ENCODE measurements at places on chromosomes 5 and 9. TPM values are rescaled to one million over a fixed set of nuclear protein-coding genes. Genes with fewer than 3 reads are reported as not detected.

The MLANA gene
- not detected for total RNA-seq

The UGT3A2 gene
- not detected for total RNA-seq

The DIPK1B gene
- 238 TPM for total RNA-seq

The IFNA2 gene
- total RNA-seq: not detected

The DNAH5 gene
- 0.17 TPM for total RNA-seq

The BHMT2 gene
- total RNA-seq: 5.4 TPM

The GARNL3 gene
- total RNA-seq: 2.4 TPM

The MINAR2 gene
- not detected for total RNA-seq

The KCNV2 gene
- total RNA-seq: not detected

The LMAN2 gene
- total RNA-seq: 457 TPM

The SLC36A2 gene
- total RNA-seq: not detected

The WNK2 gene
- total RNA-seq: not detected

The TMEM232 gene
- 0.37 TPM for total RNA-seq

The C5orf63 gene
- total RNA-seq: 1.9 TPM
